ENCODE measurements at places on chromosomes 2 and 18.

DNA sequence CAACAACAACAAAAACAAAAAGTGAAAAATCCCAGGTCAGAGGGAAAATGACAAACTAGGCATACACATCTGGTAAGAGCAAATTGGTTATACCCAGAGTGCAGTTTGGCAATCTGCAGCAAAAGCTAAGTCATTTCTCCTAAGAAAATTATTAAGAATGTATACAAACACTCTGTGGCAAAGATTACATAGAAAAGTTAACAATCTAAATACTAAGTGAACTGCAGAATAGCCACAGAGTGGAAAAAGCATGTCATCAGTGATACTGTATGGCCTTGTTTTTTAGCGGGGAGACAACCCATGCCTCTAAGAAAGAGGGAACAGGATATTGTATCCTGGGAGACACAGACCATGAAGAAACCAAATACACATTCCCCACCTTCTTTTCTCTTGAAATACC lies 136.0 kb upstream of the ITGB6 start:
- no peak for DNase-seq

GRCh38 chr2:218953366-218953954 lies 6.0 kb upstream of the CDK5R2 start:
- DNase-seq = no peak

DNA sequence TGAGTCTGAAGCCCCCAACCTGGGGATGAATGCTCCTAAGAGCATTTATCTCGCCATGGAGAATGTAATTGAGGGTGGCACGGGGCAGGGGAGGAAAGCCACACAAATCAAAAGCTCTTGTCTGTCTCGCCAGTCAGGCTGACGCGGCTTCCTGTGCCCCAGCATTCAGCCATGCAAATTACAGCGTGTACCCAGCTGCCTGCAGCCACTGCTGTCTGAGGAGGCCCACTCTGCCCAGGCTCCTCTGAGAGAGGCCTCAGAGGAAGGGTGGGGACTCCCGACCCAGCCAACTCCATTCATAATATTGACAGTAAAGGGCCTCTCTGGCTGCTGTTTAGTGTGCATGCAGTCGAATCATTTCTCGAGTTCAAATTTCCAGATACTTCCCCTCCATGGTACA lies 22.0 kb downstream of the SMAD7 start:
- DNase-seq = peak; percentile 64

- no peak for DNase-seq
Observed at GRCh38 chr18:64333584-64333983, 184.7 kb upstream of the LINC00305 start.

DNA sequence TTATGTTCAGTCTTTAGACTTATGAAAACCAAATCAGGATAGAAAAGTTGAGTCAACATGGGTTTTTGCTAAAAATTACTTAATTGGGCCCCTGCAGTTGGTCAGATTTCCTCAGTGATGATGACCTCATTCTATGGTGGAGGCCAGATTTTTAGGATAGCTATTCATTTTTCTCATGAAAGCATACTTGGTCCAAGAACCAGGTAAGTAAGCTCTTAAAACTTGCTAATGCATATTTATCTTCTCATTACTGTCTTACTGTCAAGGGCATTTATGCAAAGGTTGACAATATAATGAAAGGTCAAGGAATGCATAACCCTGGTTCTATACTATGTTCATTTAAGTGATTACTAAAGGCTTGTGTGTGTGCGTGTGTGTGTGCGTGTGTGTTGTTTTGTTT lies 650.6 kb downstream of the SATB2 start:
- DNase-seq = no peak

- no peak for DNase-seq
Observed at GRCh38 chr2:109455731-109456691, 157.8 kb downstream of the SEPTIN10 start.

DNA sequence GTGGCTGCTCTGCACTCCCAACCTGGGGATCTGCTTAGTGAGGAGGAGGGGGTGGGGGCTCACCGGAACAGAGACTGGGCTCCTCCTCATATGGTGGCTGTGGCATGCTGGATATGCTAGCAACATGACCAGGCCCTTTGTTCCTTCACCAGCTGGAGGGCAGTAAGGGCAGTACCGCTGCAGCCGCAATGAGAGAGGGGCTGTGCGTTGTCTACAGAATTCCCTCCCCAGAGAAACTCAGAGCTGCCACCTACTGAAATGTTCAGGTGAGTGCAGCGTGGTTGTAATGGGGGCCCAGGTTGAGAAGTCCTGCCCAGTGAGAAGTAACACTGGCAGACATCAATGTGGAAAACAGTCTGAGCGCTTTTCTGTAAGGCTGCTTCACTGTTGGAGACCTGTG lies 1211.9 kb upstream of the NXPH2 start:
- DNase-seq = no peak

DNA sequence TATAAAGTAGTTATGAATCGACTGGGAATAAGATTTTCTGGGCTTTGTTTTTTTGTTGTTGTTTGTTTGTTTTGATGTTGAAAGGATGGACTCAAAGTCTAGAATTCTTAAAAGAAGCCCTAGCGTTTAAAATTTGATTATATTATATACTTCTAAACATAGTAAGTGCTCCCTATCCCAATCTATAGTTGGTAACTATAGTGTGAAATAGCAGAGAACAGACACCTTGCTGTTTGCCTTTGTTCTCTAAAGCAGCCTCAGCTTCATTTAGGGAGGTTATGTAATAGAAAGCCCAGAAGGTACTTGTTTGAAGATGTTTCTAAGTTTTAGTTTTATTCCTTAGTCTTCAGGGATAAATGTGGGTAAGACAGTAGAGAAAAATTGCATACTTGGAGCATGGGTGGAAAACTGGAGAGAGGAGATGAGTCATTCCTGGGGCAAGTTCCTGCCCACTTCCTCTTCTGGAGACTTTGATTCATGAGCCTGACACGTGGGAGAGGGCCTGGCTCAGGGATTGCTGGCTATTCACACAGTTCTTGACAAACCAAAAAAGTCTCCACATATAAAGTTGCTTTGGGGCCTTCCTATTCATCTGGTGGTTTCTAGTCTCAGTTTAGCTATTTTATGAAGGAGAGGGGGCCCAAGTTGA lies 131.9 kb downstream of the MYO1B start:
- peak; percentile 17 for DNase-seq

DNA sequence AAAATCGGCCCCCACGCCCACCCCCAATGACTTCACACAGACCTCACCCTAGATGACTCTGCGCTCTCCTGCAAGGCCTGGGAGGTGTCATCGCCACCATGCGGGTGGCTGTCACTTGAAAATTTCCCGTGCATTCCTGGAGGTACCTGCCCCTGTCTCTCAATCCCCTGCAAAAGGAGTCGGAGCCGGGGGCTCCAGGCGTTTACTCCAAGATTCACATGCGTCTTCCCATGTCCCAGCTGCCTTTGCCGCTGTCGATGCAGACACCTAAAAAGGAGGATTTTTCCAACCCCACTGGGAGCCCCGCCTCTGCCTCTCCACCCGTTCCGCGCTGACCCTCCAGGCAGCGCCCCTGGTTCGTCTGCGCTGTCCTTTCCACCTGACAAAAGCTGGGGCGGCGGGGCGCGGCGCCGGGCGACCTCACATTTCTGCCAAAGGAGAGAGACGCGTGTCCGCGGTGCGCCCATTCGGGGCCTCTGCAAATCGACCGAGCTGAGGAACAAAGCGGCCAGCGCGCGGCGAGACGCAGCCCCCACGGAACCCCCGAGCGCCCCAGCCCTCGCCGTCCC lies 667 bp downstream of the REEP1 start:
- no peak for DNase-seq

DNA sequence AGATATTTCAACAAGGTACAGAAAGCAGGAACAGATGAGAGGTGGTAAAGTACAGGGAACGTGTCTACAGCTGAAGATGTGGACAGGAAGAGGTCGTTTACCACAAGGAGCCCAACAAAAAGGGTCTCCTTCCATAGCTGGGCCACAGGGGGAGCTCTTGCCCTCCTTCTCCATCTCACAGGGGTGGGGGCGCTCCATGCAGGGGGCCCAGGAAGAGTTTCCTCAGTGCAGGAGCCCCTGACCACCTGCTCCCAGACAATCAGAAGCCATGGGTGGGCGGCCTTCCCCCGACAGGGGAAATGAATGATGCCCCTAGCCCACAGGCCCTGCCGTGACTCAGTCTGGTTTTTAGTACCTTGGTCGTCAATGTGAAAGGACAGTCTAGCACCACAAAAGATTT lies 163.6 kb upstream of the ZNF516 start:
- peak; percentile 6 for DNase-seq

- DNase-seq = no peak
Observed at GRCh38 chr18:50286391-50287027, 983 bp downstream of the CXXC1 start.

GRCh38 chr2:72561621-72562318 lies 264.1 kb downstream of the EXOC6B start:
- no peak for DNase-seq

GRCh38 chr2:9812945-9813311 lies 30.3 kb upstream of the TAF1B start:
- DNase-seq = no peak

- DNase-seq = no peak
Observed at GRCh38 chr2:152559008-152559407, 158.3 kb downstream of the PRPF40A start.

DNA sequence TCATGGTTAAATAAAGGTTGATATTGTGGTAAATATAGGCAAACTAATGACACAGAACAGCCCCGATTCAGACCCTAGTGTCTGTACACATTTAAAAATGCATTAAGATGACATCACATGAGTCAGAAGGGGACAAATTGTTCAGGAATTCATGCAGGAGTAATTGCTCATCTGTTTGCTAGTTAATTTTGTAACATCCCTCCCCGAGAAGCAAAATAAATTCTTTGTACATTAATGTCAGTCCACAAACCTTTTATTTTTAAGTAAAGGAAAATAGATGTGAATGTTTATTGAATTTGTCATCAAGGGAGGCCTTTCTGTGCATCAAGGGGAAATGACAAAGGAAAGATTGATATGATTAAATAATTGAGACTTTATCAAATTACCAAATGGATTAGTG lies 69.9 kb downstream of the SH3BP4 start:
- DNase-seq = no peak

DNA sequence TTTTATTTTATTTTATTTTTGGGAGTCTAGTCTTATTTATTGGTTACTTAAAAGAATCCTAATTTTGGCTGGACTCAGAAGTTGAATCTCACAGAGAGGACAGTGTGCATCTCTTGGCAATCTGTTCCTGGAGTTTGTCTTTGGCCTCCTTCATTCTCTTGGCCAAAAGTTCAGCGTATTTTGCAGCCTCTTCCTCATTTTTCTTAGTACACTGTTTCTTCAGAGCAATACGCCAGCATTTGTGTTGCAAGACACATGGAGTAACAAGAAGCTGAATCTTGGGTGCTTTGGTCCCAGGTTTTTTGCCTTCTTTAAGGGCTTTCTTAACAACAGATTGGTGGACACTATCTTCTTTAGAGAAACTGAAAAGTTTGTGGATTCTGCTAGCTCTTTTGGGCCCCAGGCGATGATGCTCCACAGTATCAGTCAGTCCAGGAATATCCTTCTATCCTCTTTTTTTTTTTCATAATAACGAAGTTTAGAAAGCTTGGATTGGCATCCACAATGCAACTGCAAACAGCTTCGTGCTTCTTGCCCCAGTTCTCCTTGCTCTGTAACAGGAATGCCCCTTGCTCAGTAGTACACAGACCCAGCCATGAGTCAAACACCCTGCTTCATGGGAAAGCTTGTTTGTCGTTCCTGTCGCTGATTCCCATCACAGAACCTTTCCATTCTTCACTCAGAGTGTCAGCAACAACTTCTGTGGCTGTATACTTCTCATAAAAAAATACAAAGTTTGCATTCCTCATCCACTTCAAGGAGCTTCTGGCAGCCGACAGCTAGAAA lies 34.8 kb upstream of the RFX8 start:
- peak; percentile 27 for DNase-seq

DNA sequence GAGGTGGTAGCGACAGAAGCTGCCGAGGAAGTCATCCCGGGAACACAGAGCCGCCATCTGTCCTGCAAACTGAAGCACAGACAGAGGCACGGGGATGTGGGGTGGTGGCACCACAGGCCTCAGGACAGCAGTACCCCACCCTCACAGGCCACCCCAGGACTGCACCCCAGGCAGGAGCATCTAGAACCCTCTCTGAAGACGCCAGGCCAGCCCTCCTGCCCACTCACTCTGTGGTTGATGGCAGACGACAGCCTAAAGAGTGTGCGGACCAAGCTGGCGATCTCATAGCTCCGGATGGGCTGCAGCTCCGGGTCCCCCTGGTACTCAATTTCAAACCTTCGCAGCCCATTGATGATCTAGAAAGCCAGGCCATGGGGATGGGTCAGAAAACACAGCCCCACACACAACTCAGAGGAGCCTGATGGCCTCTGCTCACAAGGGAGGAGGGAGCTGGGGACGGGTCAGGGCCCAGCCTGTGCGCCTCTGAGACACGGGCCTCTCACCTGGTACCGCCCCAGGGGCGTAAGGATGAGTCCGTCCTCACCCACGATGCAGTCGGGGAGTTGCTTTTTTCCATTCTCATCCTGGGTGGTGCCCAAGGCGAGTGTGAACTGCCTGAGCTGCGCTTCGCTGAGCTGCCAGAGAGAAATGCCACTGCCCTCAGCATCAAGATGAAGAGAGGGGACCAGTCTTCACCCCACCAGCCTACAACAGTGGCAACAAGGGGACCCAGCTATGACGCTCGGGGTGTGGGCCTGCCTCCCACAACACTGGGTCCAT lies 8.1 kb upstream of the CCDC74B start:
- no peak for DNase-seq

DNA sequence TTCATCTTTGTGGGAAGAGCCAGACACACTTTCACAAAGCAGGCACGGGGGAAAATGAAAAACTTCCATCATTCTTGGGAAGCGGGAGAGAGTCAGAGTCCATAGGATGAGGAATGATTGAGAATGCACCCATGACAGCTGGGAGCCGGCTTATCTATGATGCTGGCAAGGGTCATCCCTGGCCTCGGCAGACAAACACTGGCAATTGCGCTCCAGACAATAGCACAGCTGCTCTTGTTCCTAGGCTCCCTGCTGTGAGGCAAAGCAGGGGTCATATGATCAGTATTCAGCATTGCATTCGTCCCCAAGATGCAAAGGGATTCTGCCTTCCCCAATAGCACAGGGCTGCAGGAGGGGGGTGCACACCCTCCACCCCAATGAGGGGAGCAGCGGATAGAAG lies 33.0 kb downstream of the CYRIA start:
- no peak for DNase-seq

GRCh38 chr2:133952420-133952819 lies 301.5 kb upstream of the MGAT5 start:
- no peak for DNase-seq

All from GF-D8 (cell line).